ENCODE measurements at places on chromosomes 5 and 9. TPM values are rescaled to one million over a fixed set of nuclear protein-coding genes. Genes with fewer than 3 reads are reported as not detected.

The OR13D1 gene
- total RNA-seq, result not detected

DNA sequence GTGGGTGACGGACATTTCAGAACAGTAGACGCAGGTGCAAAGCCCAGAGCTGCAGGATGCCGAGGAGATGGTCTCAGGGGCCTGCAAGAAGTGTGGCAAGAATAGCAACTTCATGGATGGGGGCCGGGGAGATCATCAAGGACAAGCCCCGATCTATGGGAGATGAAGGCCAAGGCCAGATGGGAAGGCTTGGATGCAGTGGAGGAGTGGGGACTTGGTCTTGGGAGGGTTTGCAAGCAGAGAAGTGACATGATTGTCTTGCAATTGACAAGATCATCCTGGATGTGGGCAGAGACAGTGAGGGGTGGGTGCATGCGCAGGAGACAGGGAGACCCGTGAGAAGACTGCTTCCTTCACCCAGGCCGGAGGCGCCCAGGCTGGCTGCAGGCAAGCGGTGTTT is 198.1 kb downstream of the CDK5RAP2 start:
- H3K4me3 ChIP-seq, result no peak overlapping the region
- H3K27ac ChIP-seq, result no peak overlapping the region
- H3K36me3 ChIP-seq, result no peaks in the 10 kb centered on the region
- no peak for DNase-seq
- no peaks in the 10 kb centered on the region for H3K27me3 ChIP-seq

DNA sequence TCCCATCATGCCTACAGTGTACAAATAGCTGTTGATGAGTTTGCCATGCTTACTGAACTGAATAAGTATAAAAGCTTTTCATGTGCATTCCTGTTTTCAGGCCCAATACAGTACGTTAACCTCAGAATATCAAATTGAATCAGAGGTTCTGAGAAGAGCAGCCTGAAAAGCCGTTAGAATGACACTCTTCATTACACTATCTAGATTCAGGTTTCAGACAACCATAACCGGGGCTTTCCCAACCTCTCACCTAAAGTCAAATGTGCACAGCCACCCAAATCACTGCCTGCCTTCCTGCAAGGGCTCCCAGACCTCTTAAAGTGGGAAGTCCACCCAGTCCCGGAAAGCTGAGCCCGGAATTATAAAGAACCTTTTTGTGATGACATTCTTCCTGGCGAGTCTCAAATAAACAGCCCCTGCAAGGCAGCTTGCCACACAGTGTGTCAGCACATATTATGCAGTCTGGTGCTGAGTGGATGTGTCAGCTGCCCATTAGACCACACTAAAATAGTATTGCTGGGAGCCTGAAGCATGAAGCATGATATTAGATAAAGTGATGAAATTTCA is 245.8 kb downstream of the TLE4 start:
- no peaks in the 10 kb centered on the region for H3K36me3 ChIP-seq
- no peak for DNase-seq
- H3K27ac ChIP-seq, result no peak overlapping the region

DNA sequence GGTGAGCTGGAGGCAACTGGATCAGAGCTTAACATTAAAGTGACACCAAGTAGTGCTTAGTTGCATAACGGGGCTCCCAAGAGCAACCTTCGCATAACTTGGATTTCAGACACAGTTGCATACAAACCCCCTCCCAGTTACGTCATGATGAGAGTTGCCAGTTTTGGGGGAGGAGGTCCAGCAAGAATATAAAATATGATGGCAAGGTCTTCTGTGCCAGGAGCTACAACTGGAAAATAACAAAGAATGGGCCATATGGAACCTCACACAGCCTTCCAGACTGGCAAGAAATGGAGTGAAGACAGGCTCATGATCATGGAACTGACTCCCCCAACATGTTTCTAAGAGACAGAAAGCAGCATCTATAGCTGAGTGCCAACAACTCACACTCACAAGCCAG is 8.5 kb downstream of the SPOCK1 start:
- no peak overlapping the region for H3K27ac ChIP-seq
- no peak overlapping the region for H3K4me3 ChIP-seq
- H3K4me1 ChIP-seq, result no peaks in the 10 kb centered on the region
- DNase-seq, result no peak
- H3K27me3 ChIP-seq, result no peaks in the 10 kb centered on the region

DNA sequence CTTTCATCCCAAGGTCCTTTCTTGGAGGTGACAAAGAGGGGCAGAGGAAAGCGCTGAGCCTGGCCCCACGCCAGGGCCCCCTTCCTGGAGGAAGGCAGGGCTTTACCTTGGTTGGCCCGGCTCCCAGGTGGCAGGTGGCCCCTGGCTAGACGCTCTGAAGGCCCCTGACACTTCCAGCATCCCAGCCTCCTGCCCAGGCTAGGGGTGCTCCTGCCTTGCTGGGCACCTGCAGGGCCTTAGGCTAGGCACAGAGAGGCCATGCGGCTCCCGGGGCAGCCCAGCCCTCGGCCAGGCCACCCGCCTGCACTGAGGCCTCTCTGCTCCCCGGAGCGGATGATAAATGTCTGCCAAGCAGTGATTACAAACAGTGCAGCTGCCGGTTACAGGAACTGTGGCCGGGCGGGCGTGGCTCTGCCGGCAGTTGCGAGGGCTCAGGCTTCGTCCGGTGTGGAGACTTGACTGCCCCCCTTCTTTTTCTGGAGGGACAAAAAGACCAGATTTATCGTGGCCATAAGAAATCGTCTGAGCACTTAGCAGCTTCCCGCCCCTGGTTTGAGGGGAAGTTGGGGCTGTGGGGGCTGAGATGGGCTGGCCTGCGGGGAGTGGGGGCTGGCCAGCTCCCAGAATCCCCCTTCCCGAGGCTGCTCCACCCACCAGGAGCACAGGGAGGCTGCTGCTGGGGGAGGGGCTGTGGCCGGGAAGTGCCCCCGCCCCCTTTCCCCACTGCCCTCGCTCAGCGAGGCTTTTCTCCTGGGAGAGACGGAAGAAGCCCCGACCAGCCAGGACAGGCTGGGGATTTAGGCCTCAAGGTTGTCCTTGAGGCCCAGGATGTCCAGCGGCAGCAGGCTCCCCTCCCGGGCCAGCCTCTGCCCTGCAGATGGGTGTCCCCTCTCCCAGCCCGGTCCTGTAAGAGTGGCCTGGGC is 31.6 kb upstream of the UBAC1 start:
- H3K27ac ChIP-seq, result peak overlapping the region; percentile 92
- DNase-seq, result peak; percentile 87
- peak overlapping the region; percentile 52 for H3K4me3 ChIP-seq
- peaks cover 64% of the 10 kb centered on the region for H3K4me1 ChIP-seq

DNA sequence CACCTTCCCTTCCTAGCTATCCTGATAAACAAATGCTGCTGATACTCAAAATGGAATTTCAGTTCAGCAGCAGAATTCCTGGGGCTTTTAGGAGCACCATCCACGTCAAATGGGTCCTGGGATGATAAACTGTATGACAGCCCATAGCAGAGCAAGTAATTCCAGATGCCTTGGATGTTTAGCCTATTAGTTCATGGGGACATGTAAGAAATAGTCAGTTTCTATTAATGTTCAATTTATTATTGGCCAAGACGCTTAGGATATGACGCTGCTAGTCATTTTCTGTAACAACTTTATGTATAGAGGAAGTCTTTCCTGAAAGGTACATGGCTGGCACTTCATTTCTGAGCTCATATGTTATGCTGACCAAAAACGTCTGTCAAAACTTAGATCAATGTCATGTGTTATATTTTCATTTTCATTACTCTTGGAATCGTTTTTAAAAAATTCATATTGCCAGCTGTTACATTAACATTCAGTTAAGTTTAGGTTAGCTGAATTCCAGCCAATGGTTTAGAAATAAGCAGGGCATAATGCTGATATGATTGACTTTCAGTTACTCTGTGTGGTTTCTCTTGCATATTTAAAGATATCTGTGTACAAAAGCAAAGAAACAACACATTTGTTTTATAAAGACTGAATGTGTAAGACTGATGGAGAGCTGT is 243.8 kb downstream of the CSNK1G3 start:
- peaks cover 5% of the 10 kb centered on the region for H3K4me1 ChIP-seq
- no peak overlapping the region for H3K27ac ChIP-seq
- no peak for DNase-seq
- H3K36me3 ChIP-seq, result no peaks in the 10 kb centered on the region
- no peak overlapping the region for H3K4me3 ChIP-seq

The EPB41L4B gene
- 12.1 TPM for total RNA-seq

GRCh38 chr5:134427540-134428041 is 15.9 kb upstream of the CDKN2AIPNL start:
- no peaks in the 10 kb centered on the region for H3K4me1 ChIP-seq
- H3K27me3 ChIP-seq, result no peaks in the 10 kb centered on the region
- no peaks in the 10 kb centered on the region for H3K36me3 ChIP-seq
- no peak for DNase-seq
- H3K27ac ChIP-seq, result no peak overlapping the region
- H3K4me3 ChIP-seq, result no peak overlapping the region

The LURAP1L gene
- 29.2 TPM for total RNA-seq

DNA sequence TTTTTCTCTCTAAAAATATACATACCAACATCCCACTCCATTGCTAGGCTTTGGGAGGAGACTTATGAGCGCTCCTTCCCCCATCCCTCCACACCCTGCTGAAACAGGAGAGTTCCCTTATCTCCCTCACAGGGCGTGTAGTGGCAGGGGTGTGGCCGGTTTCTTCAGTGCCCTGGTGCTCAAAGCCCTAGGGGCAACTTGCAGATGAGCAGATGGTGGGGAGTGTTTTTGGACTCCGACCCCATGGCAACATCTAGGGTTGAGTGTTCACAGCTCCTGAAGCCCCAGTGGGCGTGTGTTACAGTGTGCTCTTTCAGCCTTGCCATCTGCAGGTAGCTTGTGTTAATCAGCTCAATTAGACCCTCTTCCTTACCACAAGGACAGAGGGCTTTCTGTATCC is 409.5 kb downstream of the MAT2B start:
- no peak overlapping the region for H3K4me3 ChIP-seq
- no peak overlapping the region for H3K27ac ChIP-seq
- no peaks in the 10 kb centered on the region for H3K4me1 ChIP-seq
- DNase-seq, result no peak
- H3K36me3 ChIP-seq, result no peaks in the 10 kb centered on the region

- H3K4me1 ChIP-seq, result peaks cover 5% of the 10 kb centered on the region
- no peaks in the 10 kb centered on the region for H3K27me3 ChIP-seq
- H3K36me3 ChIP-seq, result no peaks in the 10 kb centered on the region
- DNase-seq, result no peak
These were observed 1.3 kb downstream of the FGF1 start for GRCh38 chr5:142684508-142685041.

GRCh38 chr5:91329283-91329682 is 53.8 kb downstream of the ARRDC3 start:
- no peak overlapping the region for H3K27ac ChIP-seq
- H3K4me3 ChIP-seq, result no peak overlapping the region
- DNase-seq, result no peak
- H3K27me3 ChIP-seq, result no peaks in the 10 kb centered on the region
- no peaks in the 10 kb centered on the region for H3K36me3 ChIP-seq

DNA sequence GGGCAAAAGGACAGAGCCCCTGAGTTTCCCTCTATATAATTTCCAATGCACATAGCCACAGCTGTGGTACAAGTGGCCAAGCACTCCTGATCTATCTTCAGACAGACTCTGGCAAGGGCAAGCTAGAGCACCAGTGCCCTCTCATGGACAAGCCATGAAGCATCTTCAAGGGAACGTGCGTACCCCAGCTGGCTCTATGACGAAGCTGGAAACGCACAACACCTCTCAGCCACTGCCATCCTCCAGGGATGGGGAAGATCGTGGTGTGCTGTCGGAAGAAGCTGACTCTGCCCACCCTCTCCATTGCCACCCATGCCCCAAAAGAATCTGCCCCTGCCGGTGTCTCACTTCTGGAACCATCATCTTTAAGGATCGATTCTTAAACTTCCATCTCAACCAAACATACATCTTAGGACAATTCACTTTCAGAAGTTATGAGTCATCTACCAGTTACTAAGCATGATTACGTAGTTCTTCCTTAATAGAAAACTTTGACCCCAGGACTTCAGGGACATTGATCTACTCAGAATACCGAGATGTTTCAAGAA is 482.9 kb downstream of the AGTPBP1 start:
- no peaks in the 10 kb centered on the region for H3K4me1 ChIP-seq
- H3K4me3 ChIP-seq, result no peak overlapping the region
- no peak for DNase-seq
- H3K27ac ChIP-seq, result no peak overlapping the region
- no peaks in the 10 kb centered on the region for H3K36me3 ChIP-seq

- H3K27ac ChIP-seq, result peak overlapping the region; percentile 20
- H3K4me1 ChIP-seq, result no peaks in the 10 kb centered on the region
- no peaks in the 10 kb centered on the region for H3K27me3 ChIP-seq
- no peaks in the 10 kb centered on the region for H3K36me3 ChIP-seq
- DNase-seq, result no peak
- no peak overlapping the region for H3K4me3 ChIP-seq
These were observed 132.5 kb downstream of the HSD17B3 start for GRCh38 chr9:96169484-96169883.

The HACD4 gene
- 13.5 TPM for total RNA-seq

- peaks cover 8% of the 10 kb centered on the region for H3K4me1 ChIP-seq
- DNase-seq, result no peak
- no peaks in the 10 kb centered on the region for H3K36me3 ChIP-seq
These were observed 49.7 kb downstream of the PTBP3 start for GRCh38 chr9:112283582-112284253.

DNA sequence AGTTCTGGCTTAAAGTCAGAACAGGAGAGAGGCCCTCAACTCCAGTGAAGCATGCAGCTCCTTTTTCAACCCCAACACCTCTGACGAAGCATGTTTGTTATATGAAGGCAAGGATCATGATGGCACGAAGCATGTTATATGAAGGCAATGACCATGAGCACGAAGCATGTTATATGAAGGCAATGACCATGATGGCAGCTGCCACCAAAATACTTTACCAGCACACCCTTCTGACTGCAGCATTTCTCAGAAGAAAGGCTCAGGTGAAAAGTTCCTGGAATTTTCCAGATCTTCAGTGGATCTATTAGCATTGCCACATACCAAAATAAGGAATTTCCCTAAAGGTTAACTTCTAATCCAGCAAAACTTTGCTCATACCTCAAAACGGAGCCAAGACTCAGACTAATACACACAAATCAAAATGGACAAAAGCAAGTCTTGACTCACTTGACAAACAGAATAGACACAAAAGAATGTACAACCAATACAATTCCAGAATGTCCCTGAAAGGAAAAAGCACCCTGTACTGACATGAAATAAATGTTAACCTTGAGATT is 217.4 kb downstream of the FANCC start:
- no peak overlapping the region for H3K27ac ChIP-seq
- DNase-seq, result no peak
- H3K36me3 ChIP-seq, result peaks cover 39% of the 10 kb centered on the region
- H3K4me1 ChIP-seq, result no peaks in the 10 kb centered on the region
- no peaks in the 10 kb centered on the region for H3K27me3 ChIP-seq
- H3K4me3 ChIP-seq, result no peak overlapping the region

DNA sequence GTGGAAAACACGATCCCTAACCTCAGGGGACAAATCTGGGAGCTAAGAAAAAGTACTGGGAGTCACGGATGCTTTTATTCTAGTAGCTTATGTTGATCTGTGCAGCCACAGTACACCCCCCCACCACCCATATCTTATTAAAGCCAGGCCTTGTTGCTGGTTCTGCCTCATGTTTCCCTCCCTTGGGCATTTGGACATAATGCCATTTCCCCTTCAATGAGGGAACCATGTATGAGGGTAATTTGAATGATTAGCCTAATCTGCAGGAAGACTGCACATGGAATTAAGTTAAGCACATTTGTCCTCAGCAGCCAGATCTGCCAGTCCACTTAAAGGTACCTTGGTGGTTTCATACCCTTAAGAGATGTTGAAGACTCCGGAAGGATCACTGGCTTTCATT is 102.0 kb downstream of the ARHGAP26 start:
- peaks cover 70% of the 10 kb centered on the region for H3K4me1 ChIP-seq
- H3K27ac ChIP-seq, result no peak overlapping the region
- no peak overlapping the region for H3K4me3 ChIP-seq
- no peaks in the 10 kb centered on the region for H3K27me3 ChIP-seq
- no peaks in the 10 kb centered on the region for H3K36me3 ChIP-seq

The SYNPO gene
- total RNA-seq, result 90.6 TPM

The CCDC107 gene
- 28.9 TPM for total RNA-seq

Measured in lower lobe of right lung (tissue), 2 donors.